ENCODE measurements at places on chromosomes 13 and 19.

- no peak for DNase-seq
These were observed 550 bp downstream of the ZNF383 start for GRCh38 chr19:37218592-37218935.

- DNase-seq = no peak
These were observed 603.0 kb downstream of the LMO7 start for GRCh38 chr13:76239031-76239680.

DNA sequence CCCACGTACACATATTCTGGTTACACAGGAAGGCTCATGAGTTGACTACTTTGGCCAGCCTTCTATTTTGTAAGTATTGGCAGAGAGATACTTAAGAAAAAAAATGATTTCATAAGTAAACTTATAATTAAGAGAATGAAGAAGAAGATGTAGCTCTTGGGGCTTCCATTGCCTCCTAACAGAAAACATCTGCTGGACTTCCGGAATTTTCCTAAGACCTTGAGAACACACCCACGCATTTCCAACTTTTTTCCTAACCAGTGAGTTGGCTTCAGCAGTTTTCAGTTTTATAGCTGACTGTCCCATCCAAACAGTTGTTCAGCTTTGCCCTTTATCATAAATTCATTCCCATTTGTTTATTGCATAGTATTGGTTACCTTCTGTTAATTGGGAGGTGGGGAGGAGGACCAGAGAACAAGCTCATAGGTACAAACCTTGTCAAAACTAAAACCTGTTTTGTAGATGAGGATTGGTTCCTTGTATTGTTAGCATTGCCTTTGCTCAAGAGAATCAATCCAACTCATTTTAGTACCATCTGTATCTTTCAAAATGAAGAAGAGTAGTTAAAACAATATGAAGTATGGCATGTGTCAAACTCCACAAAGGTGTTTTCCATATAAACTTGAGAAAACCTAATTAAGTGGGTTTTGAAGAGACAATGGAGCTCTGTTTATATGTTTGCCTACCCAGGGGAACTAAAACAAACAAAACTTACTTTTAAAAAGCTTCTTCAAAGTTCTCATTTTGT, 93.9 kb downstream of the COL4A2 start:
- DNase-seq = no peak

GRCh38 chr19:29277102-29277501, 64.2 kb upstream of the UQCRFS1 start:
- no peak for DNase-seq

DNA sequence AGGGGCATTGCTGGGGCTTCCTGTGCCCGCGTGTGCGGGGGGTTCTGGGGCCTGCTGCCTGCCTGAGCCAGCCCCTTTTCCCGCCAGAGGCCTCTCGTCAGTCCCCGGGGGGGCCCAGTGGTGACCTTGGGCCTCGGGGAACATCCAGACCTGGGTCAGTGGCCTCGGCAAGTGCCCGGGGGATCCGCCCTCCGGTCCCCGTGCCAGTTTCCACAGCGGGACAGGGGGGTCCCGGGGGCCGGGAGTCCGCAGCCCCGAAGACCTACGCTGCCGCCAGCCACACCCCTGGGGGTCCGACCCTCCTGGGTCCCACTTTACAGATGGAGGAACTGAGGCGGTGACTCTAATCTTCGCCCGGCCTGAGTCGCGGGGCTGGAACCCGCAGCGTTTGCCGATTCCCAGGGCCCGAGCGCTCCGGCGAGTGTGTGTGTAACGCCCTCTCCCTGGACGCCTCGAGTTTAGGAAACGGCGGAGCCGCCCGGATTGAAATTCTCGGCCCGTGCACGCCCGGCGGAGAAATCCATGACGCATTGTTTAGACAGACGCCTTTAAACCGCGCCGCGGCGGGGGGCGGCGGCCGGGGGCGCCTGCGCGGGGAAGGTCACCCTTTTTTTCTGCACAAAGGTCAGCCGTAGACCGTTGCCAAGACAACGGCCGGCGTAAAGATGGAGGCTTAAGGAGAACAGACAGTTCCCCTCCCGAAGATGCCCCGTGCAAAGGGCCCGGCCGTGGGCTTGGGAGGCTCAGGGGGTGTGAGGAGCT, 39.3 kb downstream of the EFNA2 start:
- no peak for DNase-seq

GRCh38 chr13:36736119-36736726, 62.4 kb downstream of the SERTM1 start:
- DNase-seq = no peak

- no peak for DNase-seq
These were observed 26.4 kb downstream of the GRTP1 start for GRCh38 chr13:113337556-113337955.

DNA sequence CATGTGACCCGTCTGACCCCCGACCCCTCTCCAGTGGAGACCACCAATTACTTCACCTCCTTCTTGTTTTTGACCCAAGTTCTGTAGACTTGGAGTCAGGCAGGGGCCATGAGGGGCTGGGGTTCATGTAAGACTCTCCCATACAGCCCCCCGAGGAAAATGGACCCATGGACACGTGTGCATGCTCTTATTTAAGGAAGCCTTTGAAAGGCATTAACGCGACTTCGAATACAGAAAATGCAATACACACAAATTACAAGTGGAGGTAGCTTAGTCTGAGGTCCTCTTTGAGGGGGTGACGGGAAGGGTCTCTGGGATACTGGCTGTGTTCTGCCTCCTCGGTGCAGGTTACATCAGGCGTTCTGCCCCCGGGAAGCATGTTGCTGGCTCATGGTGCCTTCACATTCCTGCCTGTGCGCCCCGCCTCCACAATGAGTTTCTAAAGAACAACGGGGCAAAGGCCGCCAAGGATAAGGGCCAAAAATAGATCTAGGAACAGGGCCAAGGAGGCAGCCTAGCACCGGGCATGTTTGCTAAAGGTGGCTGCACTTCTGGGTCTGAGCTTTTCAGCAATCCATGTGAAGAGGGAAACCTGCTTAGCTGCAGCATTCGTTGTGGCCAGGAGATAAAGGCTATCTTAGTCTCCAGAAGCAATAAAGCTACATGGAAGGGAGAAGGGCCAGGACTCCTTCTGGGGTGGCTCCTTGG, 54.5 kb downstream of the RAB20 start:
- DNase-seq = no peak

DNA sequence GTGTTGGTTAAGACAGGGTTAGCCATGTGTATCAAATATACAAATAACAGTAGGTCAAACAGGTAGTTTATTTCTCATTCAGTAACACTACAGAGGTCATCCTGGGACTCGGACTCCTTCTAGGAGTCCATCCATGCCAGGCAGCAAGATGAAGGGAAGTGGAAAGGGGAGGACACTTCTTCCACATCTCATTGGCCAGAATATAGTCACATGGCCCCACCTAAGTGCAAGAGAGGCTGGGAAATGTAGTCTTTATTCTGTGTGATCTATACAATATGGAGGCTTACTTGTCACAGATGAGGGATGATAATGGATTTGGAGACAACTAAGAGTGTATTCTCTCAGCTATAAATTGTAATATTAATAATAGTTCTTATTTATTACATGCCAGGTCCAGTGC, 31.1 kb downstream of the RDH8 start:
- no peak for DNase-seq

DNA sequence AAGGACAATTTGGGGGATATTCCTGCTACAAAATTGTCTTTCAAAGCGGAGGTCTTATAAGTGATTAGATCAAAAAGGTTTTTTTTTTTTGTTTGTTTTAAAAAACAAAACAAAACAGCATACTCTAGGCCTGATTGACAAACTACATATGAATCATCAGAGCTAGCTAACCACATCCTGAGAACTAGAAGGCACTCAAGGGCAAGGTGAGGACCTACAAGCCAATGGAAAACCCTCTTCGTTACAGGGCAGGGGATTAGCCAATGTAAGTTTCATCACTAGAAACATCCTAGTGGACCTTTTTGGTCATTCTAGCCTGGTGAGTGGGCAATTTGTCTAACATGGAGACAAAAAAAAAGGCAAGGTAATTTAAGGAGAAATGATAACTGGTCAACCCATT, 428.6 kb downstream of the RFC3 start:
- no peak for DNase-seq

GRCh38 chr13:26325876-26326275, 71.9 kb downstream of the CDK8 start:
- no peak for DNase-seq

GRCh38 chr19:35436477-35437405, 11.3 kb upstream of the FFAR2 start:
- DNase-seq = no peak

GRCh38 chr13:97205982-97206381, 16.2 kb upstream of the MBNL2 start:
- DNase-seq = no peak

DNA sequence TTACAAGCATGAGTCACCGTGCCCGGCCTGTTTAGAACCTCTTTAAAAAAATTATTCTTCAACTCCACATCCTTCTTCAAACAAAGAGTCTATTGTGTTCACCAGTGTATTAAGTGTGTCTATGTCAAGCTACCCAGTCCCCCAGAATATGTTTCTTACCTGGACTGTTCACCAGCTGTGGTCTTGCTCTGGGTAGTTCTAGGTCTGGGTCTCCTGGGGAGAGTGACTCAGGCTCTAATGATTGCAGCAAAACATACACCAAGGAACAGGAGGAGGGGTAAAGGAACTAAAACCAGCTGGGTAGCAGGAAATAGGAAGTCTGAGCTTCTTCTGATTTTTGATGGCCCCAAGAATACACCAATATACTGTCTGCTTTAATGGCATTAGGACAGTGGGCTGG, at the start of gene FPR1:
Gene FPR1, minus strand, starts transcription at position 224 of the 400 bp plus-strand sequence. CDS start 4,884 bp downstream, outside the sequence.
- no peak for DNase-seq

DNA sequence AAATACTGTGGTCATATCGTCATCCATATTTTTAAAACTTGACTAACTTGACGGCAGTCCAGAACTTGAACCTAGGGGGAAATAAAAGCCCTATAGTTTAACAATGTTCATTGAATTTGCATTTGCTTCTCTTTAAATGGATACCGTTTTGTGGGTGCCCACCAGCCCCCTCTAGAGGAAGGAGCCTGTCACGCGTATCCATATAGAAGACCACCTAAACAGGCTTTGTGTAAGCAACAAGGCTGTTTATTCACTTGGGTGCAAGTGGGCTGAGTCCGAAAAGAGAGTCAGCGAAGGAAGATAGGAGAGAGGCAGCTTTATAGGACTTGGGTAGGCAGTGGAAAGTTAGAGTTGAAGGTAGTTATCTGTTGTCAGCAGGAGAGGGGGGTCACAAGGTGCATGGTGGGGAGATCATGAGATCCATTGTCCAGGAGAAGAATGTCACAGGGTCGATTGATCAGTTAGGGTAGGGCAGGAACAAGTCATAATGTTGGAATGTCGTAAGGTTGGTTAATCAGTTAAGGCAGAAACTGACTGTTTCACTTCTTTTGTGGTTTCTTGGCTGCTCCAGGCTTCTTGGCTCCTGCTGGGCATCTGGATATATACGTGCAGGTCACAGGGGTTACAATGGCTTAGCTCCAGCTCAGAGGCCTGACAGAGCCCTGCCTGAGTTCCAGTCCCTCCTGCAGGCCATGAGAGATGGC, 42.5 kb upstream of the ANKRD10 start:
- DNase-seq = no peak

- DNase-seq = no peak
These were observed 8.3 kb downstream of the PLPPR3 start for GRCh38 chr19:813219-814151.

DNA sequence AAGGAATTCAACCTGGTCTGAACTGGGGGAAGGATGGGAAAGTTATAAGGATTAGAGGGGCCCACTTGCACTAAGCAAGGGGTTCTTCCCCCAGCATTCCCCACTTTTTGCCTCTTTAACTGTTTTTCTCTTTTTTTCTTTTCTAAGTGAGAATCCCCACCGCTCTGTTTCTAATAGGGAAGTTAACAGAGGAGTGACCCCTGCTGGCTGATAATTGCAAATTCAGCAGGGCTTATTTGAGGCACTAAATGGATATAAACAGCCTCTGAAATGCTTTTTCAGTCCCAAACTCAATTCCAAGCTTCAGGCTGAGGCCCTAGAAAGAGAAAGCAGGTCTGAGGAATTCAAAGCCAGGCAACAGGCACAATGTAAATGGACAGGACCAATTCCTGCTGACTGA, 38.2 kb upstream of the CEACAM21 start:
- no peak for DNase-seq

GRCh38 chr19:32543115-32543900, 37.7 kb upstream of the PDCD5 start:
- no peak for DNase-seq

GRCh38 chr13:111261326-111261725, 59.1 kb upstream of the TEX29 start:
- no peak for DNase-seq

DNA sequence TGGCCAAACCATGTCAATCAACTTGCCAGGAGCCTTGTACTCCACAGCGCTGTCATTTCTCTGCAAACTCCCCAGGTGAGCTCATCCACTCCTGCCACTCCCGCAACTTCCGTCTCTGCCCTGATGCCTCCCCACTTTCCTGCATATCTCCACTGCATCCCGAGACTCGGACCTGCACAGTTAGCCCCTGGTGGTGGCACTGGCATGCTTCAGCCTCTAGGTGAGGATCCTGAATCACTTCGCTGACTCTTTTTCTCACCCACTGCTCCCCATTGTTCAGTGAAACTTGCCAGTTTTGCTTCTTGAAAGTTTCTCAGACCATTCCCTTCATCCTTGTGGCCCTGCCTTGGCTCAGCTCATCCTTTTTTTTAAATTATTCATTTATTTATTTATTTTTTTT, 3.4 kb upstream of the CTU1 start:
- no peak for DNase-seq

DNA sequence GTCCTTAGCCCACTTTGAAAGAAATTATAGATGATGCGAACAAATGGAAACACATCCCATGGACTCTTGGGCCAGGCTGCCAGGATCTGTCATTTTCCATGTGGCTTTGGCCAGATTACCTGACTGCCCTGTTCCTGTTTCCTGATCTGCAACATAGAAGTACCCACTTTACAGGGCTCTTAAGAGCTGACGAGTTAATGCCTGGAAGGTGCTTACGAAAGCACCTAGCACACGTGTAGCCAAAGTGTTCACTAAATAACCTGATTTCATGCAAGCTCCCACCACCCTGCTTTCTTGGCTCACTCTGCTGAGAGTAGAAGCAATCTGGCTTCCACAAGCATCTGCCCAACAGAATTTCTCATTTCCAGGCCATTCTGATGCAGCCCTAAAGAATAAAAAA, 575.2 kb downstream of the MYO16 start:
- no peak for DNase-seq

GRCh38 chr19:12784871-12785430, 6.3 kb upstream of the JUNB start:
- no peak for DNase-seq

DNA sequence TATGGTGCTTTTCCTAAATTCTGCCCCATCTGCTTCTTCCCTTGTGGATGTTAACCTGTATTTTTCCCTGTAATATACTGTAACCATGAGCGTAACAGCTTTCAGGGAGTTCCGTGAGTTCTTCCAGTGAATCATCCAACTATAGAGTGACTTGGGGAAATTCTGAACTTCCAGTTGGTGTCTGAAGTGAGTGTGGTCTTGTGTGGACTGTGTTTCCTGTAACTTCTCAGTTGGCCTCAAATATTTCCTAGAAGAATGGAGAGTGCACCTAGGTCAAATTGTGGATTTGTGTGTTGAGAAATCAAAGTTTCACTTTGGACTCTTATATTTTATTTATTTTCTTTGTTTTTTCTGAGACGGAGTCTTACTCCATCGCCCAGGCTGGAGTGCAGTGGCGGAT, 11.0 kb upstream of the ZNF766 start:
- DNase-seq = no peak

- no peak for DNase-seq
These were observed 3.7 kb downstream of the PLEKHF1 start for GRCh38 chr19:29668746-29669609.
